Muscle of arm (tissue), 14 donors: ENCODE measurements at places on chromosomes 16 and 17. TPM values are rescaled to one million over a fixed set of nuclear protein-coding genes. Genes with fewer than 3 reads are reported as not detected.

- no peak for DNase-seq
These were observed 110.3 kb downstream of the SNX29 start for GRCh38 chr16:12086822-12087221.

- no peak for DNase-seq
These were observed 11.1 kb downstream of the HIC1 start for GRCh38 chr17:2065949-2066400.

- no peak for DNase-seq
These were observed 332.0 kb downstream of the BCAS3 start for GRCh38 chr17:61009663-61010062.

DNA sequence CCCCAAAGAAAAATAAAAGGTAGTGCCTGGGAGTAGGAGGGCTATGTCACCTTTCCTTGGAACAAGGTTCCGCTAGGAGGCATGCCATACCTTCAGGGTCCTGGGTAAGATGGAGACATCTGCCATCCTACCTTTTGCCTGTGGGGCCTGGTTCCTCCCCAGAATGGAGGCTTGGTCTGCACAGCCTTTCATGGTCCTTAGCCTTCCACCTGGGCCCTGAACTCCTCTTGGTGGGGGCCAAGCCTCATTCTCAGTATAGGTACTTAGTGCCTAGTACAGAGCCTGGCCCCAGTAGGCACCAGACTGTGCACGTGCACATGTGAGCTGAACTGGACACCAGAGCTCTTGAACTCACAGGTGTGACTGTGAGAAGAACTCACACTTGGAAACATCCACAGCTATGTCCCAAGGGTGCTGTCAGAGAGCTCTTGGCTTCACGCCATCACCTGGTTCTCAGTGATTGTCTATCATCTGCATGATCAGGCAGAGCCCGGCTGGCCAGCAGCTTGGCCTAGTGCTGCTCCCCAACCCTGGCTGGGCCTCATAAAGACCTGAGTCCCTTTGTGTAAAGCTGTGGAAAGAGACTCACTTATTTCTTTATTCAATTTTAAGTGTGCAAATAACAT, 143.2 kb downstream of the SOCS1 start:
- DNase-seq = no peak

GRCh38 chr16:83978401-83978904, 10.4 kb downstream of the NECAB2 start:
- no peak for DNase-seq

DNA sequence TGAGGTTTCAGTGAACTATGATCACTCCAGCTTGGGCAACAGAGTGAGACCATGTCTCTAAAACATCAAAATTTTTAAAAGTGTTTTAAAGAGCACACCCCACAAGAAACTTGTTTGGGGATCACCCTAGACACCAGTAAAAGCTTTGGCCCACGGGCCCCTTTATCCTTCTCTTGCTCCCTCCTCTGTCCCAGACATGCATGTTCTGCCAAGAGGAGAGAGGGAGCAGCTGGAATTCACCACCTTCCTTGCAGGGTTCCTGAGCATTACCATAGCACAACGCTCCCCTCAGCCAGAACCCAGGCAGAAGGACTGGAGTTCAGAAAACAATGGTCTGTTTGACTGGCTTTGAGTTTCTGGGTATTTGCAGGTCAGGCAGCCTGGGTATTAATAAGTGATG, 214.3 kb upstream of the CDH5 start:
- DNase-seq = no peak

GRCh38 chr17:45279898-45280297, 18.0 kb upstream of the SPATA32 start:
- DNase-seq = no peak

DNA sequence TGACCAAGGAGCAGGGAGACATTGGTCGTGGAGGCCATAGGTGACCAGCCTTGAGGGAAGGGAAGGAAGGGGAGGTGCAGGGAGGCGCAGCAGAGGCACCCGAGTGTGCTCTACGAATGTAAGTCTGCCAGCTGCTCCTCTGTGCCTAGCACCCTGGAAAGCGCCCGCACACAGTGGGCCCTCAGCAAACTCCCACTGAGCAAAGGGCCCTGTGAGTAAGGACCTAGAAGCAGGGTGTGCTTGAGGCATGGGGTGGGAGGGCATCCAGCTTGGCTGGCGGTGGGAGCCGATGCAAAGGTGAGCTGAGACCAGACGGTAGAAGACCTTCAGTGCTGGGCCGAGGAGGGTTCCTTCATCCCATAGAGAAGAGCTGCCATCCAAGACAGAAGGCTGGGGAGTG, 36.2 kb upstream of the MEOX1 start:
- no peak for DNase-seq

GRCh38 chr17:79372470-79373238, 238.2 kb downstream of the RBFOX3 start:
- DNase-seq = no peak

GRCh38 chr17:59492091-59492451, 73.3 kb upstream of the DHX40 start:
- no peak for DNase-seq

- no peak for DNase-seq
These were observed 11.1 kb upstream of the FUS start for GRCh38 chr16:31168848-31169247.

DNA sequence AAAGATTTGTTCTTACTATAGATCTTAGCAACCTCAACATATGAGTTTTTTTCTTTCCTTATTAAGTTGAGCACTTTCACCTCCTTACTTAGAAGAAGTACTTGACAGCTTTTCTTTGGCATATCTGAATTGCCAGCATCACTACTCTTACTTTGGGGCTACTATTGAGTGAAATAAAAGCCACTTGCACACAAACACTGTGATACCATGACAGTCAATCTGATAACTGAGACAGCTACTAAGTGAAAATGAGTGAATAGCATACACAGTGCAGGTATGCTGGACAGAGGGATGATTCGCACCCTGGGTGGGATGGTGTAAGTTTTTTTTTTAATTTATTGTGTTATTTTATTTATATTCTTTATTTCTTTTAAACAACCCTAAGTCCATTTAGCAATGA, 13.5 kb upstream of the TENT4B start:
- no peak for DNase-seq

DNA sequence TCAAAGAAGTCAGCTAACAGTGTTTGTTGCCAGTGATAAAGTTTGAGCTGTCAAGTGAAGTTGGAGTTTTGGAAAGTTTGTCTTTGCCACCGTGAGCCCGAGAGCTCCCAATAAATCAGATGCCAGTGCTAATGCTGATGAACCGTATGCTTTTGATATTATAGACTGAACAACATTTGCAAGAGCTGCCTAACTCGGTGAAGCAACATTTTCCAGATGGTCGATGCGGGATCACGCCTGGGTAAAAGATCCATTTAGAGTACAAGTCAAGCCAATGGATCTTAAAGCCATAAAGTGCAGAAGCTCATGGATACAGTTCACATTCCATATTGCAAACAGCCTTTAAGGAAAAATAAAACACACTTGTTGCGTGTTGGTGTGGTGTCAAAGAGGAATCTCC, 9.6 kb downstream of the BANP start:
- DNase-seq = no peak

- no peak for DNase-seq
These were observed 36.1 kb downstream of the NOG start for GRCh38 chr17:56629531-56630075.

DNA sequence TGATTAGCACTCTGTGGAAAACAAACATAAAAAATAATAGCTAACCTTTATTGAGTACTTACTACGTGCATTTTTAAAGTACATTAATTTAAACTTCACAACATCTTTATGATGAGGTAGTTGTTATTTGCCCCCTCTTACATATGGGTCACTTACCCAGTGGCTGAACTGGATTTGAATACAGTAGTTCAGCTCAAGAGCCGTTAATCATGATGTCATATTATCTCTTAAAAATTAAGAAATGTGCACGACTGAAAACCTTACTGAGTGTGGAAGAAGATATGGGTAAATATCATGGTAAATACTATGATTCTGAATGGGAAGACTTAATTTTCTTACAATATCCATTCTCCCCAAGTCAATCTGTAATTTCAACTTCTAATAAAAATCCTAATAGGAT, 17.6 kb downstream of the NDEL1 start:
- no peak for DNase-seq

GRCh38 chr16:14419817-14420216, 210.2 kb downstream of the PARN start:
- DNase-seq = no peak

DNA sequence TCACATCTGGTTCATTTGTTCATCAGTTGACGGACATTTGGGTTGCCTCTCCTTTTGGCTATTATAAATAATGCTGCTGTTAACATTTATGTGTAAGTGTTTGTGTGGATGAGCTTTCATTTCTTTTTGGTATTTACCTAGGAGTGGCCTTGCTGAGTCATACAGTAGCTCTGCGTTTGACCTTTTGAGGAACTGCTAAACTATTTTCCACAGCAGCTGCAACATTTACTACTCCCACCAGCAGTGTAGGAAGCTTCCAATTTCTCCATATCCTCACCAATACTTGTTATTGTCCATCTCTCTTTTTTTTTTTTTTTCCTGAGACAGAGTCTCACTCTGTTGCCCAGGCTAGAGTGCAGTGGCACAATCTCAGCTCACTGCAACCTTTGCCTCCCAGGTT, 20.7 kb upstream of the PLCG2 start:
- DNase-seq = no peak

DNA sequence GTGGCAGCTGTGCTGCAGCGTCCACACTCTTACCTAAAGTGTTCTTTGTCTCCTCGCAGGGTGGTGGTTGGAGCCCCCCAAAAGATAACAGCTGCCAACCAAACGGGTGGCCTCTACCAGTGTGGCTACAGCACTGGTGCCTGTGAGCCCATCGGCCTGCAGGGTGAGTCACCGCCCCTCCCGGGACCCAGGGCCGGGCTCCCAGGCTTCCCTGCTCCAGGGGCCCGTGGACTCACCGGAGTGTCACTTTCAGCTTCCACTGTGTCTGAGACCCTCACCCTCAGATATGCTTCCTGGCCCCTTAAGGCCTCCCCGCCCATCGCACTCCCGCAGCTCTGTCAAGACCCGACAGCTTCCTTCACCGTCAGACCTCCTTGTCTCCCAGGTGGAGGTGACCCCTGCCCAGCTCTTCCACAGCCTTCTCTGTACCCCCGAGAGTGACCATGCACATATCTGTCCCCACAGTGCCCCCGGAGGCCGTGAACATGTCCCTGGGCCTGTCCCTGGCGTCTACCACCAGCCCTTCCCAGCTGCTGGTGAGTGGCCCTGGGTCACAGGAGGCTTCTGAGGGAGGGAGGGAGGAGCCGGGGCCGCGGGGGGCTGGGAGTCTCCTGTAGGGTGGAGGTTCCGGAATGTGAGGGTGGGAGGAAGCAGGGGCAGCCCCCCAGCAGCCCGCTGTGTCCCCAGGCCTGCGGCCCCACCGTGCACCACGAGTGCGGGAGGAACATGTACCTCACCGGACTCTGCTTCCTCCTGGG, 1.8 kb downstream of the ITGAX start:
- no peak for DNase-seq

GRCh38 chr17:42502926-42503325, 33.1 kb upstream of the NAGLU start:
- DNase-seq = no peak

DNA sequence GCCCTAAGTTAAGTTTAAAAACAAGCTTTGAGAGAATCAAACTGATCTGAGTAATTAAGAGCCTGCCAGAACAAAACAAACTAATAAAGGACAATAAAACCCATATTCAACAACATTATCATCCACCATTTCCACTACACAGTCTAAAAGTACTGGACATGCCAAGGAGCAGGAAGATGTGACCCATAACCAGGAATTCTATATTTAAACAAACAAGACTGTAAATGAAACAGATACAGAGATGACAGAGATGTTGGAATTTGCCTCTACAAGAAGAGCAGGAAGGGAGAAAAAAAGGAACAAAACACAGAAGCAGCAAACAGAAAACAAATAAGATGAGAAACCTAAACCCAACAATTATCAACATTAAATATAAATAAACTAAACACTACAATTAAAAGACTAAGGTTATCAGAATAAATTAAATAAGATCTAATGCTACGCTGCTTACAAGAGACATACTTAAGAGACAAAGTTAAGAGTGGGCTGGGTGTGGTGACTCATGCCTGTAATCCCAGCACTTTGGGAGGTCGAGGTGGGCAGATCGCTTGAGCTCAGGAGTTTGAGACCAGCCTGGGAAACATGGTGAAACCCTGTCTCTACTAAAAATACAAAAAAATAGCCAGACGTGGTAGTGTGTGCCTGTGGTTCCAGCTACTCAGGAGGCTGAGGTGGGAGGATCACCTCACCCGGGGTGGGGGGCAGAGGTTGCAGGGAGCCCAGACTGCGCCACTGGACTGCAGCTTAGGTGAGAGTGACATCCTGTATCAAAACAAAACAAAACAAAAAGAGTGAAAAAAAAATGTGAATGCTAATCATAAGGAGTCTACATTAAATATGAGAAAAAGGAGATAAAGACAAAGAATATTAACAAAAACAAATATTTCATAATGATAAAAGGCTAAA, 50.6 kb downstream of the CREBBP start:
- DNase-seq = no peak

- DNase-seq = no peak
These were observed 173.1 kb downstream of the PARN start for GRCh38 chr16:14456793-14457481.

- no peak for DNase-seq
These were observed 12.1 kb upstream of the CBX8 start for GRCh38 chr17:79808763-79809529.

EPX gene
- 5.7 TPM for polyA plus RNA-seq

SLC5A11 gene
- polyA plus RNA-seq = not detected

OSBPL7 gene
- polyA plus RNA-seq = 16.7 TPM

DOC2A gene
- 0.98 TPM for polyA plus RNA-seq

KRT32 gene
- not detected for polyA plus RNA-seq

KRTAP16-1 gene
- polyA plus RNA-seq = not detected

KRT28 gene
- not detected for polyA plus RNA-seq

GJD3 gene
- polyA plus RNA-seq = not detected

PRSS22 gene
- not detected for polyA plus RNA-seq

ATP5PD gene
- 254 TPM for polyA plus RNA-seq

CASKIN1 gene
- polyA plus RNA-seq = 1.3 TPM

WFIKKN1 gene
- polyA plus RNA-seq = 0.14 TPM
